ENCODE measurements at places on chromosomes 2 and 18.

GRCh38 chr2:10665833-10666232, 23.9 kb downstream of the NOL10 start:
- no peak for DNase-seq

DNA sequence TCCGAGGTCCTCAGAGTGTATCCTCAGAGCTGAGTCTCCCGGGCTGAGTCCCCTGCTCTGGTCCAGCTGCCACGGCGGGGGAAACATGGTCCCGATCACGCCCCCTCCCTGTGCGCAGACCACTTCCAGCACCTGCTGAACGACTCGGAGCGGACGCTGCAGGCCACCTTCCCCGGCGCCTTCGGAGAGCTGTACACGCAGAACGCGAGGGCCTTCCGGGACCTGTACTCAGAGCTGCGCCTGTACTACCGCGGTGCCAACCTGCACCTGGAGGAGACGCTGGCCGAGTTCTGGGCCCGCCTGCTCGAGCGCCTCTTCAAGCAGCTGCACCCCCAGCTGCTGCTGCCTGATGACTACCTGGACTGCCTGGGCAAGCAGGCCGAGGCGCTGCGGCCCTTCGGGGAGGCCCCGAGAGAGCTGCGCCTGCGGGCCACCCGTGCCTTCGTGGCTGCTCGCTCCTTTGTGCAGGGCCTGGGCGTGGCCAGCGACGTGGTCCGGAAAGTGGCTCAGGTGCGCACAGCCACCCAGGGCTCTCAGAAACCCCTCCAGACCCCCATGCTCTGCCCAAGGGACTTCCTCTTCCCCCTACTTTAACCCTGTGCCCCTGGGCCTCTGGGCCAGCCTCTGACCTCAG, 26.7 kb downstream of the GPC1 start:
- DNase-seq = peak; percentile 24

DNA sequence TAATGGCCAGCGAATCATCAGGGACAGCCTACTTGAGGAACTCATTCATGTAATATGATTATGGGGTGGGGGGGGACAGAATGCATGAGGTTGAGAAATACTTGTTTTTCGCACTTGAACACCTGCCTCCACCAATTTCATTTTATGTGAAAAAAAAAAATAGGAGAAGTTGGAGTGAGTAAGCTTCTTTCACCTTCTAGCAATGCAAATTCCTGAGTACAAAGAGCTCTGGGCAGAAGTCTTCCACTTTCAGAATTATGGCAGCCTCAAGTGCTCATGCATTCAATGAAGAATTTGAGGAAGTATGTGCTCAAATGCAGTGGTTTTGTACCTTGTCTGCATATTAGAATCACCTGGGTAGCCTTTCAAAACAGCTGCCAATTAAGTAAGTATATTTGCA, 40.1 kb upstream of the GPD2 start:
- no peak for DNase-seq

DNA sequence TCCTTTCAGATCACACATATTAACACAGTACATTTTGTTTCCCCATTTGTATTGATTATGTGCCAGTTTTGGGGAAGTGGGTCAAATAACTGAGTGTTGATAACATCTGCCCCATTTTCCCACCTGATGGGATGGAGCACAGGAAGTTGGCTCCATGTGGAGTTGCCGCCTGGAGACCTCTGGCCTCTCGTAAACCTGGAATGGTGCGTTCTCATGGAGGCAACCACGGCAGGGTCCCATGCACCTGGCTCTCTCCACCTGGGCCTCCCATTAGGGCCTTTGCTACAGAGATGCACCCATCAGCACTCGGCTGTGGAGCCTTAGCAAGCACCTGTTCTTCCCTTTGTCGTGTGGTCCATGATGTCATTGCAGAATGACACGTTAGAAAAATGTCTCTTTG, 130.6 kb downstream of the MBP start:
- no peak for DNase-seq

GRCh38 chr2:128732976-128733431, 414.3 kb upstream of the HS6ST1 start:
- no peak for DNase-seq

GRCh38 chr2:138490673-138491494, 10.7 kb upstream of the SPOPL start:
- no peak for DNase-seq

GRCh38 chr2:240140511-240140910, at the start of gene OTOS:
Gene OTOS, minus strand, starts transcription at chr2:240140658. Its CDS starts 332 bp downstream, at chr2:240140326.
- no peak for DNase-seq

DNA sequence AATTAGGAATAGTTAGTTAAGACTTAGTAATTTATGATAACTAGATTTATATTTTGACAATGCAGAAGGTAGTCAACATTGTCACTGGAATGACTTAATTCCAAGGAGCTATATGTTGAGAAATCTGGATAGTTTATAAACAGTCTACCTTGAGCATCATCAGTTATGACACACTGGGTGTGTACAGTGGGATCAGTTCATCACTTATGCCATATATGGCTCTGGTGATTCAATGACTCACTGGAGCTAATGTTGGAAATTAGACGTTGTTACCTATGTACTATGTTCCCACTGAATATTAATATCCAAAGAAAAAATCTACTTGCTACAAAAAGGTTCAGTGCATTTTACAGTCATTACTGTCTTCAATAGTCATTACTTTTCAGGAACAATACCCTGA, 34.0 kb upstream of the ITPRID2 start:
- no peak for DNase-seq

DNA sequence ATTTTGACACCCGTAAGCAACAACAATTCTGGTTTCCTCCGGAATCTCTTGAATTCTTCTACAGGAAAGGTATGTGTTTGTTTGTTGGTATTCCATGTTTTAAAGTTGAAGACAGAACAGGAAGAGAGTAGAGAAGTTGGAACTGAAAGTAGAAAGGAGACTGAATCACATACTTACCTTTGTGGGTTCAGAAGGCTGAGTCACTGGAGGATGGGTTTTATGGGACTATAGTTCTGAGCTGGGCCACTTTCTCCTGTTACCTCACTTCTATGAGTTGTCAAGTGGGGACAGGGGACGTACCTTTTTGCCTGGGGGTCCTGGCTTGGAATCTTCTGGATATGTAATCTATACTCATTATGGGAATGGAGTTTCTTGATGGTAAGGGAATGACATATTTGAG, 40.9 kb downstream of the KDM3A start:
- no peak for DNase-seq
